Erythroblast (primary cell): ENCODE measurements at places on chromosomes 12 and 14.

DNA sequence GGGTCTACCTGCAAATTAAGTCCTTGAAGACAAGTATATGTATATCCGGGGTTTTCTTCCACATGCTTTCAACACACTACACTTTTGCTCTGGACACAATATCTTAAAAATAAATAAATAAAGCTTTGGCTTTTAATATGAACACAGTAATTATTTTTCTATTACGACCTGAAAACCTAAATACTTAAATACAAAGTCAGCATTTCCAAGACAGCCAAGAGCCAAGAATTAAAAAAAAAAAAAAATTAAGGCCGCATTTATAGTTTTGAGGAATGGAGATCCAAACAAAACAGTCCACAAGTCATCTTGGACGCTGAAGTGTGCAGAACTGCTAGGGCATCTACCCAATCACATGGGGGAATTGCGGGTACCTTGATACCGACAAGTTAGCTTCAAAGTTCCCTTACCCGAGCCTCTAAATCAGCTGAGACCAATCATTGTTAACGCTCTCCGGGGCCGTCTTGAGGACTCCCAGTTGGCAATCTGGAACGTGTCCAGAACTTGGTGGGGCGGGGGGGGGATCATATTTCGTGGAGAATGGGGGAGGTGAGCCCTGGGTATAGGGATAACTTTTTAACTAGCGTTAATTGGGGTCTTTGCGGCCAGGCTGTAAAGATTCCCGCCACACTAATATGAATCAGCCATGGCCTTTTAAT is 731 bp upstream of the PCNX4 start:
- DNase-seq: peak; percentile 72

GRCh38 chr12:27585739-27586265 is 61.8 kb downstream of the PPFIBP1 start:
- DNase-seq: no peak

- peak; percentile 18 for DNase-seq
These were observed 375.3 kb downstream of the C12orf75 start for GRCh38 chr12:105705765-105706164.

DNA sequence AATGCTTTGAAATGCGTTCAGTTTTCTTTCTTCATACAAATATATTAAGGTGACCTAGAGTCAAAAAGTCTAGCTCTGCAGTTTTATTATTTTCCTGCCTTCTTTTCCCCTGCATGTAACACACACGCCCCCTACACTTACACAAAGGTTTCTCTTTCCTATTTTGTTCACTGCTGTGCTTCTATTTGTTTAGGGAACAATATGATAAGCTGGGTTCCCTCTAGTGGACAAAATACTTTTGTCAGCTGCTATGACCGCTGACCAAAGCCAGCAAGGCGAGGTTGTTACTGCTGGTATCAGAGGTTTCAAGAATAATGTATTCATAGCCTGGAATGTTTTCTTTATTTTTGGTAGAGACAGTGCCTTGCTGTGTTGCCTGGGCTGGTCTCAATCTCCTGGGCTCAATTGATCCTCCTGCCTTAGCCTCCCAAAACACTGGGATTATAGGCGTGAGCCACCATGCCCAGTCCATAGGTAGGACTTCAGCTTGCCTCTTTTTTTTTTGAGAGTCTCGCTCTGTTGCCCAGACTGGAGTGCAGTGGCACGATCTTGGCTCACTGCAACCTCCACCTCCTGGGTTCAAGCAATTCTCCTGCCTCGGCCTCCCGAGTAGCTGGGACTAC is 33.4 kb downstream of the FNTB start:
- peak; percentile 77 for DNase-seq

DNA sequence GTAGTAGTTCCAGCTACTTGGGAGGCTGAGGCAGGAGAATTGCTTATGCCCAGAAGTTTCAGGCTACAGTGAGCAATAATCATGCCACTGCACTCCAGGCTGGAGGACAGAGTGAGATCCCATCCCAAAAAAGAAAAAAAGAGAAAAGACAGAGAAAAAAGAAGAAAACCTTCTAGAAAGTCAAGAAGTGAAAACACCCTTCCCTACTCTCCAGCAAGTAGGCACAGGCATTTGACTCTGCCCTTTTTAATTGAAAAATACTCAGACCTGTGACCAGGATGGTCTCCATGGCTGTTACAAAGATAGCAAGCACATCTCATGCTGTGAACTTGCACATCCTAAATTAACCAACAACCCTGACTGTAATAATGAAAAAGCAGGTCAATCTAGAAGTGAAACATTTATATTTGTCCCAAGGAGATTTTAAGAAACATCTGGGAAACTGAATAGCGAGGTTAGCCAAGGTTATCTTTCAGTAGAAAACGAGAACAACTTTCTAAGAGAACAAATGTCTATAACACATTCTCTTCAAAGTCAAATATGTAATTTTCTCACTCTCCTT is 2.0 kb downstream of the TMTC1 start:
- DNase-seq: no peak

- no peak for DNase-seq
These were observed 121.2 kb downstream of the PTPRQ start for GRCh38 chr12:80565271-80565670.

- DNase-seq: no peak
These were observed 93.7 kb downstream of the KIF26A start for GRCh38 chr14:104232070-104232484.

GRCh38 chr14:24439830-24440605 is 2.6 kb downstream of the SDR39U1 start:
- no peak for DNase-seq

- DNase-seq: no peak
These were observed 141.9 kb downstream of the NUBPL start for GRCh38 chr14:31703056-31703455.

- peak; percentile 27 for DNase-seq
These were observed 1.7 kb upstream of the GNPNAT1 start for GRCh38 chr14:52793061-52793460.

DNA sequence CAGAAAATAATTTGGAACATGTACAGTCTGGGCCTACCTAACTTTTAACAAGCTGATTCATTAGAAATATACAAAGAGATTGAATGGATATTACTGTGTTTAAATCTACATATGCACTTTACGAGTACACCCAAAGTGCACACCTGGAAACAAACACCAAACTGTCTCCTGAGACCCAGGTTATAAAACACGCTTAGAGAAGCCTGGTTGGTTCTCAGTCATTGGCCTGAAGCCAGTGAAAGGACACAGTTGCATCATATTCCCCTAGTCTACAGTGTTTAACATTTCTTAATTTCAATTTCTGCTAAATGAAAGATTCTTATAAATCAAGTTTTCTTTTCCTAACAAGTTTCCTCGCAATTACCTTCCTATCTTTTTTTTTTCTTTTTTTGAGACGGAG is 209.5 kb downstream of the FBXL14 start:
- peak; percentile 9 for DNase-seq

GRCh38 chr12:82723093-82723492 is 36.4 kb downstream of the TMTC2 start:
- no peak for DNase-seq
